ENCODE measurements at places on chromosomes 16 and 17.

GRCh38 chr16:10623059-10623458, 42.7 kb upstream of the EMP2 start:
- DNase-seq, result no peak

- no peak for DNase-seq
Measured at GRCh38 chr16:69804297-69804696, 42.2 kb downstream of the WWP2 start.

GRCh38 chr16:13611596-13611995, 308.4 kb upstream of the ERCC4 start:
- no peak for DNase-seq

- no peak for DNase-seq
Measured at GRCh38 chr17:76710863-76711611, at the start of gene MXRA7. Gene MXRA7, minus strand, starts transcription at chr17:76710965. Its CDS starts 19 bp downstream, at chr17:76710946.

- peak; percentile 56 for DNase-seq
Measured at GRCh38 chr17:78779850-78780249, 2.2 kb downstream of the CYTH1 start.

DNA sequence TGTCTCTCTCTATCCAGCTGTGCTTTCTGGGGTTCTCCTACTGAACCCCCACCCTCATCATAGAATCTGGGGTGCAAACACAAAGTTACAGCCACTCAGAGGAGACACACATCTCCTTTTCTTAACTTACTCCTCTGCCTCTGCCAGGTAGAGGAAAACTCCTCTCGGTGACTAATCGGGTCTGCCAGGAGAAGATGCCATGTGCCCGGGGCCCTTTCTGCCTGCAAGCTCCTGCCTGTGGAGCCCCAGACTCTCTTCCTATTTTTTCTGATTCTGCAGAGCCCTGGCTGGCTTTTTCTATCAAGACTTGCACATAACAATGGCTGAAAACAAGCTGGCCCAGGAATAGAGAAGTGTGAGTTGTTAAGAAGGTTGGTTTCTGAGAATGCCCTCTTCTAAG, 10.4 kb downstream of the SLC6A4 start:
- DNase-seq, result no peak

DNA sequence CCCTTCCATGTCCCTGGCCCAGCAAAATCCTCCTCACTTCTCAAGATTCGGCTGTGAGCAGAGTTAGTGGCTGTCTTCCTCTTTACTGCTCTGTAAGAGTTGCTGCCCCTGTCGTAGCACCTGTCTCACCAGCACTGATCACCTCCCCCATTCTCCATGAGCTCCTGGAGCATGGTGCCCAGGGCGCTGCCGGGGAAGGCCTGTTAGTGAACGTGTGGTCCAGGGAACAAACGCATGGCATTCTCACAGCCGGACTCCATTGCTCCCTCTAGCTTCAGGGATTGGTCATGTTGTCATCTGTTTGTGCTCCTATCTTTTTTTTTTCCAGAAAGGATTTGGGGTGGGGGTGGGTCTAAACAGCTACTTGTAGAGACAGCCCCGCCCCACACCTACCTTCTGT, 141.2 kb downstream of the CMIP start:
- DNase-seq, result no peak

- no peak for DNase-seq
Measured at GRCh38 chr17:49959183-49959935, 9.6 kb upstream of the DLX4 start.
